ENCODE measurements at places on chromosomes 6 and 20.

GRCh38 chr6:125855783-125856182 is 65.0 kb downstream of the NCOA7 start:
- no peak for DNase-seq

DNA sequence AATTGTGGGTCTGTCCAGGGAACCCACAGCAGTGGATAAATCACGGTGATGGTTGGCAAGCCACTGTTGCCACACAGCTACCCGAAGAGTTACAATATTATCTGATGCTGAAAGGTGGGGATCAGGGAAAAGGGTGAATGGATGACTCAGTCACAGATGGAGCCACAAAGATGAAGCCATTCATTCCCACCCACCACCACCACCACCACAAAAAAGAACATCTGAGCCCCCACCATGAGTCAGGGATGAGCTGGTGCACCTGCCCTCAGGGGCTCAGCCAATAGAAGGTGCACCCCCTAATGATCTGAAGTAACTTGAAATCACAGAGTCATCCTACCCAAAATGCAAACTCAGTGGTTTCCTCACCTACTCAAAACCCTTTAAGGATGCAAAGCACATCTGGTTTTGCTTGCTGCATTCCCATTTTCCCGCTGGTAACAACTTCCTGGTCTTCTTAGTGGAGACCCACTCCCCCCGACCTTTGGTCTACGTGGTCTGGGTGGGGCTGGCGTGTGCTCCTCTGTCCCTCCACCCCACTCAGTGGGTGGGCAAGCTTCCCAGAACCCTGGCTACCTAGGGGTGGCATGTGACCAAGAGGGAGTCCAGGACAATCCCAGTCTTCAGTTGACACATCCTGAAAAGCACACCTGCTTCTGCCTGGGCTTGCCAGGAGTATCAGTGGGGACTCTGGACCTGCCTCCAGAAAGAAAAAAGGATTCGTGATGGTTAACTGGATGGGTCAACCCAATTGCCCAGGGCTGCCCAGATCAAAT is 125.5 kb downstream of the ANKRD60 start:
- no peak for DNase-seq

DNA sequence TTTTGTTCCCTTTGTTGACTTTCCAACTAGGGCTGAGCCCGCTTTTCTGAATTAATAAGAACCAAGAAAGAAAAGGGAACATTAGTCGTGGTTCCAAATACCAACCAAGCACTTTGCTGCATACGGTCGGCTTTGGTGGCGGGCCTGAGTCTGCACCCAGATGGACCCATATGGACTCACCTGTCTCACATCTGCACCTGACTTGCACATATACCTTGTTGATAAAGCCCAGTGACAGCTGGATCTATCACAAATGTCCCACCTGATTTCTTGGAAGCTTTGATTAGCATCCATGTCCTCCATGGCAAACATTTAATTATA is 39.0 kb downstream of the TPD52L1 start:
- no peak for DNase-seq

- no peak for DNase-seq
These were observed 25.8 kb upstream of the ADGRF5 start for GRCh38 chr6:46947497-46947896.

- DNase-seq, result no peak
These were observed 247.8 kb downstream of the BTBD9 start for GRCh38 chr6:38391626-38392579.

GRCh38 chr6:135106611-135107010 is 52.0 kb upstream of the HBS1L start:
- DNase-seq, result no peak

DNA sequence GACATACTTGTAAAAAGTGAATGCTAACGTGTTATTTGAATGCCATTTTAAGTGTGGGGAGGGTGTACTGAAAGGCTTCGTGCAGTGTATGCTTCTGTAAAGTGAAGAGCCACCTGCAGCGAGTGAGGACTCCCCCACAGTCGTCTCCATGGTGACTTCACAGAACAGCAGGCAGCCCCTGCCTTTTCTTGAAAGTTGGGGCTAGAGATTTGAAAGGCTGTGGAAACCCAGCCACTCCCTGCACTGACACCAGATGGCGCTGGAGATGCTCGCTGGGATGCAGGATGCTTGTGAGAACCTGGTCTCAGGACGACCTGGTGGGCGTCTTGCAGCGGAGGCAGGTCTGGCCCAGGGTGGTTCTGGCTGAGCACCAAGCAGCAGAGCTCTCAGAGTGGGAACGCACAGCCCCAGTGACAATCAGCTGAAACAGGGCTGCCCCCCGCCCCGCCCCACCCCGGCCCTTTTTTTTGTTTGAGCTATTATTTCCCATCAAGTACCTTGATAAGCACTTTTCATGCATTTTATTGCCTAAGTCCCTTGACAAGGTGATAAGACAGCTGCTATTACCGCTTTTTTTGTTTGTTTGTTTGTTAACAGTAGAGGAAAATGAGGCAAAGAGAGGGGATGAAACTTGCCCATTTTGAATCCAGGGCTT is 150.3 kb downstream of the SYCP2 start:
- peak; percentile 6 for DNase-seq

DNA sequence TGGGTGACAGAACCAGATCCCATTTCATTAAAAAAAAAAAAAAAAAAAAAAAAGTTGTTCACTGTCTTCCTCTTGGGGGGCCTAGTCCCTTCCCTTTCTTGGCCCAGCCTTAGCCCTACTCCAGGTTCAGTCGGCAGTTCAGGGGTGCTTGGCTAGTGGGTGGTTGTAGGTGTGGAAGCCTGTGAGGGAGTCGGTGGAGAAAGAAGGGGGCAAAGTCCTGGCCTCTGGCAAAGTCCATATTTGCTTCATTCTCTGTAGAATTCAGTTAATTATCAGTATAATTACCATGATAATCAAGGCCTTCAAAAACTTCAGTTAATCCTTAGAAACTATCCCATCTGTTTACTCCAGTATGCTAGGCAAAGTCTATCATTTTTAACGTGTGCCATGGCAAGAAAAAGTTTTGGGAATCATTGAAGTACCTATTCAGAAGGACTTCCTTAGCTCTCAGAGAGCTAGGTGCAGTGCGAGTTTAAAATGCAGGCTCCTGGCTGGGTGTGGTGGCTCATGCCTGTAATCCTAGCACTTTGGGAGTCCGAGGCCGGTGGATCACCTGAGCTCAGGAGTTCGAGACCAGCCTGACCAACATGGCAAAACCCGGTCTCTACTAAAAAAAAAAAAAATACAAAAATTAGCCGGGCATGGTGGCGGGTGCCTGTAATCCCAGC is 205.7 kb upstream of the ARG1 start:
- no peak for DNase-seq

DNA sequence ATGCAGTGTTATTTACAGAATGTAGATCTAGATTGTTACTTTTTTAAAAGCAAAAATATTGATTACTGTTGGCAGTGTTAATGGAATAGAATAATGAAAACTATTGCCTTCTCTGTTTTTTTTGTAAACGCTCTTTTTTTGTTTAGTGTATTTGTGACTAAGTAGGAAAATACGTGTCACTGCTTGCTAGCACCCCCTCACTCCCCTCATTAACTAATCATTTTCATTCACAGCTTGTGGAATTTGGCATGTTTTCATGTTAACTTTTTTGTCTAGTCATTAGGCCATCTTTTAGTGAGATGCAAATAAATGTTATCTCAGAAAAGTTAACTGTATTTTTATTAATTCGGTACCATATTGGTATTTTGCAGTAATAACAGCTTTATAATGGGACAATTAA is 29.8 kb downstream of the ADGRG6 start:
- no peak for DNase-seq
